ENCODE measurements at places on chromosomes 7 and 10. TPM values are rescaled to one million over a fixed set of nuclear protein-coding genes. Genes with fewer than 3 reads are reported as not detected.

The TMEM213 gene
- not detected for total RNA-seq

The CALML5 gene
- not detected for total RNA-seq

The ANXA8L1 gene
- 1.2 TPM for total RNA-seq

The MYL10 gene
- not detected for total RNA-seq

The WEE2 gene
- total RNA-seq: not detected

The RAMP3 gene
- total RNA-seq: 36.0 TPM

Measured in left ventricle myocardium superior (tissue), 1 donor.